ENCODE measurements at places on chromosomes 3 and 15.

- DNase-seq: no peak
These were observed 14.3 kb upstream of the SPRED1 start for GRCh38 chr15:38238311-38238710.

DNA sequence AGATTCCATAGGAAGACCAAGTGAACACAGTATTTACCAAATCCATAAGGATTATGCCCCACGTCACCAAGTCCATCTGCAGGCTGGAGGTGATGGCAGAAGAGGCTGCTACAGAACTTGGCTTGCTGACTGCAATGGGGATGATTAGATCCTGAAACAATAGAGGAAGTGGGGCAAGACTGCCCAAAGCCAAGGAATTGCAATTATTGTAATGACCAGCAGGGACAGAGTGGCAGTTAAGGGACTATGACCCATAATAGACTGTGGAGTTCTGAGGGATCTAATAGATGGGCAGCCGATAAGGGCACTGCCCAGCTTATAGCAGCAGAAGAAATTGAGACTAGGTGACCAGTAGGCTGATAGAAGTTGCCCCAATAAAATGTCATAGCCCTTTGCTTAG, 108.4 kb downstream of the MINAR1 start:
- DNase-seq: no peak

GRCh38 chr3:11969986-11970385, 34.2 kb upstream of the SYN2 start:
- DNase-seq: no peak

- no peak for DNase-seq
These were observed 465.8 kb upstream of the ROBO1 start for GRCh38 chr3:80233576-80233975.

GRCh38 chr3:43753741-43754715, 63.3 kb downstream of the ABHD5 start:
- DNase-seq: no peak

DNA sequence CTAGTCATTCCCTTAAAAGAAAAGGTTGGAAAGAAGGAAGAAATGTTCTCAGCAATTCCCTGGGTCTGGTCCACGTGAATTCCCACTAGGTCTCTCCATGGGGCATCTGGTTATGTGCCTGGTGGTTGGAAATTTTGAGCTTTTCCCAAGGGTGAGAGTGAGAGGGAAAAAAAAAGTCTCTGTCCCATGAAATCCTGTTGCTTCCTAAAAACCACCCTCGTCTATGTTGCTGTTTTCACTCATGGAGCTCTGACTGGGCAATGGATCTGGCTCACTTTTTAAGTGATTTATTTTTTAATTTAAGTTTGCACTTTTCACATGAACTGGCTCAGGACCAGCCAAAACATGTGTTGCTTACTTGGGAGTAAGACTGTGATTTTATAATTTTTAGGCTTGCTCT, 190.1 kb downstream of the CHST2 start:
- no peak for DNase-seq

DNA sequence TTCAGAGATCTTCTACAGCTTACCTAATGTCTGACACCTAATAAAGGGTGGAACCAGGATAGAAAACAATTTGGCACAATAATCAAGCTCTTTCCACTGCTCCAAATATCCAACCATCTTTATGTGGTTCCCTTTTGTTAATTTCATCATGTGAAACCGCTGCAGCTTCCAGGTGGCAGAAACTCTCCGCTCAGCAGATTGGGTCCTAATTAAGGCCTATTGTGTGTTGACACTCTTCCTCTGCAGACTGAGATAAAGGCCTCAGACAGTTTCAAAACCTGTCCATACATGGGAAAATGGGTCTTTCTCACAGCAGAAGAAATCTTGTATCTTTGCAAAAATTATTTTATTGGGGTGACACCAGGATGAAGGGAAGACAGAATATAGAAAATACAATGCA, 1002.4 kb upstream of the SEMA6D start:
- DNase-seq: no peak

DNA sequence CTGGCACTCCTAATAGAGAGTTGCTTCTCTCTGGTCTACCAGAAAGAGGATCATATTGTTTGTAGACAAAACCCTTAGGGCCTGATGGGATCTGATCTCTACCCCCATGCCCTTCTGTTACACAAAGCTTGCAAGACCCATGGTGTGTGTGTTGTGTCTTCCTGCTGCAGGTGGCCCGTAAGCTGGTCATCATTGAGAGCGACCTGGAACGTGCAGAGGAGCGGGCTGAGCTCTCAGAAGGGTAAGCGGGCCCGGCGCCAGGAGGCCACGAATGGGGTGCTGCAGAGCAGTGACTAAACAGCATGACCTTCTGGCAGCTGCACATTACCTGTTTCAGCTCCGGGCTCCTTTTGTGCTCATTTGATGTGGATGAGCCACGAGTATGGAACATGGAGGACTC, 18.2 kb downstream of the TPM1 start:
- no peak for DNase-seq

GRCh38 chr15:100030586-100031229, 297.5 kb upstream of the LYSMD4 start:
- DNase-seq: no peak

DNA sequence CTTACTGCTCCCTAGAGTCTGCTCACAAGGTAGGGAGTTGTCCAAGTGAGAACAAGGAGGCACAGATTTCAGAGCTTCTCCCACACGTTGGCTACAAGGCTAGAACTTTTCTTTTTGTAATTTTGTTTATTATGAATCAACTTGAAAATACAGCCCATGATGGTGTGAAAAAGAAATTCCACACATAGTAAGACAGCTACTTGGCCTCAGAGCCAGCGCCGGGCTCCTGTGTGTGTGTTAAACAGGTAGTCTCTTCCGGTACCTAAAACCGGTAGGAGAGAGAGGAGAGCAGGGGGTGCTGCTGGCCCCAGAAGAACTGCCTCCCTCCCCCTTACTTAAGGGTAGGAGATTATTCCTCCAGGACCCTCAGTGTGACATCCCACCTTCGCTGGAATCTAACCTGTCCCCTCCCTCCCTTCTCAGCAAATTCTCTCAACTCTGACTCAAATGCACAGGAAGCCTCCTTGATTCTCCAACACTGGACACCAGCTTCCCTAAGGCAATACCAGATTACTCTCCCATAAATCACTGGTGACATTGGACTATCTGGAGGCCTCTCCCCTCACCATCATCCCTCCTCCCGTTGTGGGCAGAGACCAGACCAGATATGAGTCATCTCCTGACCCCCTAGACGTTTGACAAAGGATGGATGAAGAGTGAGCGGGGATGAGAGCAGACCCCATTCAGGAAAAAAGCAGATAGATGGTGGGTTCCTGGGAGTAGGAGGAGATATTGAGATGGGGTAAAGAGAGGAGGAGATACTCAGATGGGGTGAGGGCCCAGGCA, 4.5 kb upstream of the IP6K1 start:
- no peak for DNase-seq

GRCh38 chr3:178628037-178628436, 91.8 kb downstream of the KCNMB2 start:
- no peak for DNase-seq

DNA sequence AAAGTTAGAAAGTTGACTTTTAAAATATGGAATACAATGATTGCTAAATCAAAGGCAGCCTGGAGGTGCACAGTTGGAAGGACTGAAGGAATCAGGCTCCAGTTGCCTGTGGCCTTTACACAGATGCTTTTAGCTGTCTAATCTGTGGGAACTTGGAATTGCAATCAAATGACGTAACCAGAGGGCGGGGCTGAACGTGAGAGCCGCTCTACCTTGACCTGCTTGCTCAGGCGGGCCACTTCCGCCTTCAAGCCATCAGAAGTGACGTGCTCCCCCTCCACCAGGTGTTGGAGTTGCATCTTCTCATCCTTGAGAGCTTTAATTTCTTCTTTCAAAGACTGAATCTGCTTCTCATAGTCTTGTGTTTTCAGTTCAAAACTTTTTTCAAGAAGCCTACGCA, 37.7 kb upstream of the GNB5 start:
- DNase-seq: no peak

- DNase-seq: no peak
These were observed 7.3 kb downstream of the SSR3 start for GRCh38 chr3:156547637-156548036.

DNA sequence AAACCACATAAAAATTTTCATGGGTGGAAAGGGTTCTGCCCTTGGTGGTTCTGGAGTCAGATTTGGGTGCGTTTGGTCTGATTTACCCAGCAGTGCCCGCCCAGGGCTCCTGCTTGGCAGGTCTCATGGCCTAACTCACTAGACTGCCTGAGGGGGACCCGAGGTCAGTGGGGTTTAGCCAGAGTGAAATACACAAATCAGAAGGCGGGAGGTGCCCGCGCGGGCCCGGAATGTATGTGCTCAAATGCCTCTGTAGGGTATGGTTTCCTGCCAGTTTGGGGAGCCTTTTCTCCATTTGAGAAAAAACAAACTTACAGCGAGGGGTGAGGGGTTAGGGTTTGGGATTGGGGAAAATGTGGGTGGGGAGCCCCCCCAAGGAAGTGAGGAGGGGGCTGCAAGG, 70.9 kb upstream of the POLG start:
- DNase-seq: no peak

- DNase-seq: no peak
These were observed 350.5 kb upstream of the THBS1 start for GRCh38 chr15:39230205-39230907.

DNA sequence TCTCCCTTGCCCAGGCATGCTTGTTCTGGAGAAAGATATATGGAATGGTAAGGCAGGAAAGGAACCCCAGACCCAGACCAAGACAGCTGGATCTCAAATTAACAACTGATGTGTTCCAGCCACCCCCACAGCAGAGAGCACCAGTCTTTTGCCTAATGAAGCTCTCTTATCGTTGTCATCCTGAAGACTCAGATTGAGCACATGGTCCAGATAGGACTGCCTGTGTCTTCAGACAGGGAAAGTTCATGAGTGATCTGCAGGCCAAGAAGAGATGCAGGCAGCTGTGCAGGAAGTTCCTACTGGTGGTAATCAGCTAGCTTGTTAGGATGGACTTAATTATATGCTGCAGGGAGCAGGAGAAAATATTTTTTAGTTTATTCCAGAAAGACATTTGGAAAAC, 53.3 kb downstream of the PPP2R3A start:
- DNase-seq: no peak

GRCh38 chr3:115384381-115384780, 237.3 kb upstream of the ZBTB20 start:
- DNase-seq: no peak

DNA sequence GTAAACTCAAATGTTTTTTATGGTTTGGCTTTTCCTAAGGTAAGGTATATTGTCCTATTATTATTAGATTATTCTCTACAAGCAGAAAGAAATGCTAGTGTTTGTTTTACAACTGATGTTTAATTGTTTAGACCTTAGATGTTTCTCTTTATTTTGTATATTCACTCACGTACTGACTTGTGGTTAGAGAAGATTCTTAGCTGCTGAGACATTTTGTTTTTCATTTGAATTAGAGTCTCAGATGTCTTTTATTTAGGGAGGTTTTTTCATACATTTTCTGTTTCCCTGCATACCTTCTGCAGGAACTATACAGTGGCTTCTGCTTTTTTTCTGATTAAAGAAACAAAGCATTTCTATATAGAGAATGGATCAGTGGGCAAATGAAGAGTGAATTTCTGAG, 110.9 kb downstream of the MYRIP start:
- DNase-seq: no peak

DNA sequence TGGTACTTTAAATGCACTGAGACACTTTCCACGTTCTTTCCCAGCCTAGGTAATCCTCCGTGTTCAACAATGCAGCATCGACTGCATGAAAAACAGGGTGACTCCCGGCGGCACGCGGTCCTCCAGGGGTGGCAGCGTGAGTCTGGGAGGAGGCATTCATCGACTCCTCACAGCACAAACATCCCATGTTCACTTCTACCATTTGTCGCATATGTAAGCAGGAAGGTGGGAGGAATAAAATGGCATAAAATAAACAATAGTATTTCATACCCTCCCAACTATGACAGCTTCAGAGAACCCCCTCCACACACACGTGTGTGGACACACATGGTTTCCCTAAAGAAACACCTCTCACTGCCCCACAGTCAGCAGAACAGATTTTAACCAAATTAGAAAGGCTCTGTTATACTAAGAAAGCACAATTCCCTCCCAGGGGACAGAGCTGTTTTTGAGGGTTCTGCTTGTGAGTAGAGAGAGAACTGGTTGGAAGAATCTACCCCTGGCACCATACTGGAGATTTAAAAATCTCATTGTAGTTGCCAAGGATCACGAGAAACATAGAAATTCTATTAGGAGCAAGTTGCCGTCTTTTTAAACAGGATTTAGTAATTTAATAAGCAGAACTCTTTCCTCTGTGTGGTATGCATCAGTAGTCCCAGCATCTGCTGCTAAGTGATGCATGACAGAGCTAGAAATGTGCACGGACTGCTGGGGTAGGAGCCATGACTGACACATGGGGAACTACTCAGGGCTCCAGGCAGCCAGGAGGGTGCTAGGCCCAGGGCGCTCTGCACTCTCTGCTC, 6.0 kb downstream of the FAM43A start:
- DNase-seq: no peak

- DNase-seq: no peak
These were observed 148.6 kb downstream of the SHQ1 start for GRCh38 chr3:72699631-72700030.

GRCh38 chr15:63446255-63446654, 58.1 kb upstream of the USP3 start:
- DNase-seq: no peak
